ENCODE measurements at places on chromosomes 7 and 10.

- DNase-seq, result no peak
Observed at GRCh38 chr10:119491966-119492757, 50.4 kb downstream of the RGS10 start.

GRCh38 chr10:84903320-84903719 is 574.9 kb downstream of the CCSER2 start:
- no peak for DNase-seq

GRCh38 chr10:43284341-43284910 is 17.6 kb upstream of the RASGEF1A start:
- no peak for DNase-seq

GRCh38 chr7:102286237-102287110 is at the start of gene SH2B2:
SH2B2 (plus strand) TSS chr7:102286868; CDS start chr7:102300551, 13,683 bp downstream.
- no peak for DNase-seq

GRCh38 chr7:779480-779879 is 52.4 kb upstream of the PRKAR1B start:
- DNase-seq, result no peak

- DNase-seq, result no peak
Observed at GRCh38 chr10:13195016-13195415, 33.7 kb downstream of the MCM10 start.

DNA sequence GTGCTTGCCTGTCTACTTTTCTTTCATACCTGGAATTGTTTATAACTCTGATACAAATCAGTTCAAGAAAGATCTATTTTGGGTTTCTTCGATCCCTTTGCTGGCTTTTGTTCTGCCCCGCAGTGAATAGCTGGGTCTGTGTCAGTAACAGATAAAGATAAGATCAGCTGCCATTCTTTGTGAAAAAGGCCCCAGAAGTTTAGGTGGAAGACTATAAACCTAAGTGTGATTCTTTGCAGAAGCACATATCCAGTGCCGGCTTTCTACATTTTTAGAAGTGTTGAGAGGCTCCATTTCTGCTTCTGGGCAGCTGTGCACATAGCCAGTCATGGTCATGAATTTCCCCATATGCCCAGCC is 686.4 kb upstream of the C7orf33 start:
- DNase-seq, result no peak

Data from cortex of kidney (tissue), 1 donor.